A673 (cell line): ENCODE measurements at places on chromosomes 2 and 18. TPM values are rescaled to one million over a fixed set of nuclear protein-coding genes. Genes with fewer than 3 reads are reported as not detected.

DNA sequence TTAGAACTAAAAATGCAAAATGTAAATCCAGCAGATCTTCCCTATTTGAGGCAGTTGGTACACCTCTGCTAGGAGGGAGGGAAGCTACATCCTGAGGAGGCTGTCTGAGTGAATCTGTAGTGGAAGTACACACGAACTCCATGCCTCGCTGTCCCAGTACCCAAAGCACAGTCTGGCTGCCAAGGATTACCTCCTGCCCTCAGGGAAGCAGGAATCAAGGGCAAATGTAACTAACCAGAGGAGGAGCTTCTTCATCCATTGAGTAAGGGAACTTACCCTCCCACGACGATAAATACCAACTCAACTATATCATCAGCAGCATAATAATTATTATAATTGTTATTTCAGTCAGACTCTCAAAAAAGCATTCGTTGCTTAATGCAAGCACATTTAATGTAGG, 2.1 kb downstream of the DHRS9 start:
- no peak for DNase-seq
- no peaks in the 10 kb centered on the region for H3K36me3 ChIP-seq
- H3K4me3 ChIP-seq = no peak overlapping the region
- H3K4me1 ChIP-seq = no peaks in the 10 kb centered on the region

GRCh38 chr2:222887124-222887523, 26.3 kb downstream of the ACSL3 start:
- no peak overlapping the region for H3K4me3 ChIP-seq
- no peak for DNase-seq
- H3K27me3 ChIP-seq = no peaks in the 10 kb centered on the region
- H3K36me3 ChIP-seq = no peaks in the 10 kb centered on the region
- peaks cover 52% of the 10 kb centered on the region for H3K4me1 ChIP-seq

RESP18 gene
- not detected in 2 replicates for total RNA-seq

DNA sequence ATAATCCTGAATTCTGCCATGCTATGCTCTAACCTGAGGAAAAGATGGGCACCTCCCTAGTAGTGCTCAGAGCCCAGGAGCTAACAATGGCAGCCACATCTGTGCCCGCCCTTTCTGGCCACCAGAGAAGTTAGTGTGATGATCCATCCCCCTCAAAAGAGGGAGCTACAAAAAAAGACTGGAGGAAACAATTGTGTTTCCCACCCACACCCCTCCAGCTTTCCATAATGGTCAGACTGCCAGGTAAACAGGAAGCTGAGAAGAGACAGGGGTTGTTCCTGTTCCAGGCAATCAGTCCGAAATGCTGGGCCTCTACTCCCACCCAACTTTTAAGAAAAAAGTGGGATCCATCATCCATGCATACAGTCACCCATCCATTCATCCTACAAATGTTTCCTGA, 3.2 kb downstream of the TBC1D8 start:
- no peak overlapping the region for H3K4me3 ChIP-seq
- H3K4me1 ChIP-seq = peaks cover 13% of the 10 kb centered on the region
- no peaks in the 10 kb centered on the region for H3K36me3 ChIP-seq

GRCh38 chr2:118130385-118130784, 42.1 kb downstream of the INSIG2 start:
- H3K27ac ChIP-seq = no peak overlapping the region
- no peak overlapping the region for H3K4me3 ChIP-seq
- DNase-seq = no peak
- no peaks in the 10 kb centered on the region for H3K27me3 ChIP-seq

SLC19A3 gene
- total RNA-seq = 4.2 and 4.4 TPM in 2 replicates

DNA sequence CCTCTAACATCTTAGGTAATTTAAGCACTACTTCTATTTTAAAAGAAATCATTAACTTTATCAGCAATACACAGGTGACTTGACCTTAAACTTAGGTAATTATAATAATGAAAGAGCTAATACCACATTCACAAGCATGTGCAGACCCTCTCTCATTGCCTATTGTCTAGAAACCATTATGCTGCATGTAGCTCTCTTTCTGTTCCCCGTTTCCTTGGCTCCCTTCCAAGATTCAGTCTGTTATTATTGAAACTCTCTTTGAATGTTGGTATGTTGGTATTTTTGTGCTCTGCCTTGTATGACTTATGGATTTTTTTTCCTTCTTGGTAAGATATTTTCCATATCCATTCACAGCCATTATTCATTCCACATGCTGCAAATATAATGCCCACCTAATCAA, 201.2 kb downstream of the CDCA7 start:
- peak; percentile 45 for DNase-seq
- peaks cover 20% of the 10 kb centered on the region for H3K27me3 ChIP-seq
- H3K36me3 ChIP-seq = no peaks in the 10 kb centered on the region
- no peak overlapping the region for H3K4me3 ChIP-seq
- H3K27ac ChIP-seq = no peak overlapping the region
- H3K4me1 ChIP-seq = peaks cover 8% of the 10 kb centered on the region

GRCh38 chr2:134405611-134406081, 151.8 kb downstream of the MGAT5 start:
- H3K36me3 ChIP-seq = no peaks in the 10 kb centered on the region
- DNase-seq = no peak
- no peaks in the 10 kb centered on the region for H3K27me3 ChIP-seq
- H3K4me1 ChIP-seq = no peaks in the 10 kb centered on the region

GRCh38 chr2:109466674-109467575, 146.8 kb downstream of the SEPTIN10 start:
- no peak for DNase-seq
- no peak overlapping the region for H3K27ac ChIP-seq
- H3K27me3 ChIP-seq = no peaks in the 10 kb centered on the region

ASB18 gene
- not detected in 2 replicates for total RNA-seq

L3MBTL4 gene
- not detected in 2 replicates for total RNA-seq

DNA sequence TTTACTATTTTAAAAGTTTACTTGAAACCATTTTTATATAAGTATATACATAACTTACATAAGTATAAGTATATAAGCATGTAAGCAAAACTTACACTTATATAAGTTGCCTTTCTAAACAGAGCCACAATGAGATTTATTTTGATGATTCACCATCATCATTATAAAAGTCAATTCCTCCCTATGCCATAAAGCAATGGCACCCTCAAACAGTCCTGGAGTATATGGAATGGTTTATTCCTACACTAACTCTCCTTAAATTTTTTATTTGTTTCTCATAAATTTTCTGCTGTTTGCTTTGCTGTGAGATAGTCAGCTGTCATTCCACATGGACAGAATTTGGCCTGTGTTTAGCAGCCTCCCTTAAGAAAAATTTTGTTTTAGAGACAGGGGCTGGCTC, 114.2 kb downstream of the NAB1 start:
- no peaks in the 10 kb centered on the region for H3K27me3 ChIP-seq
- no peak overlapping the region for H3K4me3 ChIP-seq
- DNase-seq = no peak
- no peaks in the 10 kb centered on the region for H3K4me1 ChIP-seq
- H3K36me3 ChIP-seq = no peaks in the 10 kb centered on the region
- no peak overlapping the region for H3K27ac ChIP-seq

KLHL14 gene
- 1.3 and 2.3 TPM in 2 replicates for total RNA-seq

DNA sequence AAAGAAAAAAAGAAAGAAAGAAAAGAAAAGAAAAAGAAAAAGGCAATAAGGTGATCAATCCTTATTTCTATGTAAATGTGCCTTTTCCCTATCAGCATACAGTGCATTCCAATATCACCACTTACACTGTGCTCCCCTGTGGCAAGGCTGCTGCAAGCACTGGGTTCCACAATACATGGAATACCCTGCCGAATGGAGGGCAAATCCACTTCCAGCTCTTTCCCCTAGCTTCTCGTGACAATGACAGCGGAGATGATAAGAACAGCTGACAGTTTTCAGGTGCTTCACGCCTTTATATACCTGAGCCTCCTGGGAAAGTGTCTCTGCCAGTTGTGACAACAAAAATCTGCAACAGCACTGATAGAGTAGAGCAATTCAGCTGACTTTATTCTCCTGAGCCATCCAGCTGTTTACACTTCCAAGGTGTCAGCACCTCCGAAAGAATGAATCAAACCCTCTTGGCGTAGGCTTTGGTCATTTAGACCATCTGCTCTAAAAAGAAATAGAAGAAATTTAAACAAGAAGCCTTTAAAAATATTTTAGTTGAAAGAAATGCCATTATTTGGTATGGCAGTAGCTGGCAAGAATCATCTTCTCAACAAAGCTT, 135.2 kb upstream of the RNF152 start:
- H3K27ac ChIP-seq = no peak overlapping the region
- H3K4me1 ChIP-seq = no peaks in the 10 kb centered on the region
- no peak overlapping the region for H3K4me3 ChIP-seq

TEKT4 gene
- total RNA-seq = not detected in 2 replicates
